ENCODE measurements at places on chromosomes 4 and X. TPM values are rescaled to one million over a fixed set of nuclear protein-coding genes. Genes with fewer than 3 reads are reported as not detected.
A peak's percentile ranks its signal among the peaks of the same experiment; 100 is the strongest.

DNA sequence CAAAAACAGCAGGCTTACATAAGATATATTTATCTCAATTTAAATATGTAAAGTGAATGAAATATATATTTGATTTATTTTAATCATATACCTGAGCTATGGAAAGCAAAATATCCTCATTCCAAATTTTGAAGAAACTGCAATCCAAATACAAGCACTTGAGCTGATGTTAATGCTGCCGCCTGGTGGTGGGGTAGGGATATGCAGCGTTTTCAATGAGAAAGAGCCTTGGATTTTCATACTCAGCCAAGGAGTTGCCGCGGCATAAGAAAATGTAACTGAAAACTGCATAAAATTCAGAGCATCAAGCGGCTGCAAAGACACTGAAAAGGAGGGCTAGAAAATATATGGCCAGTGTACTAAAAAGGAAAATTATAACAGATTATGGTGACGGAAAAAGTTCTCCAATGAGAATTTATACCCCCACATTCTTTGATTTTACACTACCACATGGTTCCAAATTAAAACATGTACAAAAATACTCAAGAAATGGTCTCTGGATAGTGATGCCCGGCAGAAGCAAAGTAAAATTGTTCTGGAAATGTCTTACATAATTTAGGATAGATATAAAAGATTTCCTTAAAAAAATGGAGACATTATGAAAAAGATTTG is 660.3 kb upstream of the PITX2 start:
- no peaks in the 10 kb centered on the region for H3K4me1 ChIP-seq
- H3K36me3 ChIP-seq = no peaks in the 10 kb centered on the region
- H3K27me3 ChIP-seq = no peaks in the 10 kb centered on the region
- H3K27ac ChIP-seq = no peak overlapping the region

TGIF2LX gene
- total RNA-seq = not detected

MTCP1 gene
- 6.3 TPM for total RNA-seq

ARSJ gene
- total RNA-seq = 3.5 TPM

DNA sequence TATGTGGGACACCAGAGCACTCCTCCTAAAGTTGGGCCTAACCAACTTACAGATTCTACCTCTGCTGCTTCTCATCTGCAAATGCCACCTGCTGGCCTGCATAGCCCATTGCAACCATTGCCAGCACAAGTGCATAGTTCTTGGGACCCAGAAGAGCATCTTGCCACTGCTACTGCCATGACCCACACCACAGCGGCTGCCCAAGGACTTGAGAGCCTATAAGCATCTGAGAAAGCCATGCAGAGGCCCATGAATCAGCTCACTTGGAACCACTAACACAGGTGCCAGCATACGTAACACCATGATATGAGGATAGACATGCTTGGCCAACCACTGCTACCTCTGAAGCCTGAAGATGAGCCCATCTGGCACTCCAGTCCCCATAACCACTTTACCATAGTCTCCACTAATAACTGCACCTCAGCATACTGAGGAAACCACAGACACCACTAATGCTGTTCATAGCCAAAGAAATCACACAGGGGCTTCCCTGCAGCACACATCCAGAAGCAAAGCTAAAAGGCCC is 258.1 kb upstream of the AGTR2 start:
- no peaks in the 10 kb centered on the region for H3K27me3 ChIP-seq
- no peak overlapping the region for H3K4me3 ChIP-seq
- peak; percentile 54 for DNase-seq
- H3K4me1 ChIP-seq = peaks cover 21% of the 10 kb centered on the region

DNA sequence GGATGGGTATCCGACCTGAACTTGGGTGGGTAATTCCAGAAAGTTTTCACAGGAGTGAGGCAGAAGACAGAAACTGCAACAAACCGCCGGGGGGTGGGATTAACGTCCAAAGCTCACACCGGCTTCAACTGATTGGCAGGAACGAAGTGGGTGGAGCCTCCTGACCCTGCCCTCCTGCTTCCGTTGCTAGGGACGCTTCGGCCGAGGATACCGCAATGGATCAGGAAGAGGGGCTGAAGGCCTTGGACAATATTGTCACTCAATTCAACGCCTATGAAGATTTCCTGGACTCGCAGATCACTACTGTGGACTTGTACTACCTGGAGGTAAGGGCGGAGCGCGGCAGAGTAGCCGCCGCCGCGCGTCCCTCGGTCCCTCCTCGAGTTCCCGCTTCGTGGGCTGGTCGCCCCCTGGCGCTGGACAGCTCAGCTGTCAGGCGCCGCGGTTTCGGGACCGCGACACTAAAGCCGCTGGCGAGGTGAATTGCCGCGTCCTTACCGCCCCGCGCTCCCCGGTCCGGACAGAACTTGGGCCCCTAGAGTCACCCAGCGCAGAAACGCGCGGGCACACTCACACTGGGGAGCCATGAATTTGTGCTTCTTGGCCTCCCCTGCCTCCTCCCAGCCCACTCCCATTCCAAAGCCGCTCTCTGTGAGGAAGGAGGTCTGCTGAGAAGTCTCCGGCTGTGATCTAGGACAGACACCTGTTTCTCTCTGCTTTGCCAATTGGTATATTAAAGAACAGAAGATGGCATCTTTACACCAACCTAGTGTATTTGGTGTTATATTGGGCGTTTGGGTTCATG is at the start of gene CFAP299:
TSS of gene CFAP299 (plus strand) at position 177 of the 805 bp plus-strand sequence.
- no peaks in the 10 kb centered on the region for H3K36me3 ChIP-seq
- peaks cover 5% of the 10 kb centered on the region for H3K4me1 ChIP-seq
- no peak within 1 kb of the TSS for H3K27ac ChIP-seq
- H3K27me3 ChIP-seq = peaks cover 15% of the 10 kb centered on the region
- peak within 1 kb of the TSS; percentile 78 for H3K4me3 ChIP-seq

DNA sequence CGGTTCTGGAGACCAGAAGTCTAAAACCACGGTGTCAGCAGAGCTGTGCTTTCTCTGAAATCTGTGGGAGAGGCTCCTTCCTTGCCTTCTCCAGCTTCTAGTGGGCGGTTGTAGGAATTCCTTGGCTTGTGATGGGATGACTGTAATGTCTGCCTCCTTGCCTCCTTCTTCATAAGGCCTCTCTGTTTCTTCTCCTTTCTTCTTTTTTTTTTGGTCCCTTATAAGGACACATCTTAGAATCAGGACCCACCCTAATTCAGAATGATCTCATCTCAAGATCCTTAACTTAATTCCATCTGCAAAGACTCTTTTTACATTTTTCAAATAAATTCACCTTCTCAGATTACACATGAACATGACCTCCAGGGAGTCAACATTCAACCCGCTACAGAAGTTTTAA is 186.9 kb downstream of the STK32B start:
- no peaks in the 10 kb centered on the region for H3K36me3 ChIP-seq
- no peaks in the 10 kb centered on the region for H3K27me3 ChIP-seq
- H3K4me3 ChIP-seq = no peak overlapping the region
- peaks cover 4% of the 10 kb centered on the region for H3K4me1 ChIP-seq
- no peak overlapping the region for H3K27ac ChIP-seq
- no peak for DNase-seq

DNA sequence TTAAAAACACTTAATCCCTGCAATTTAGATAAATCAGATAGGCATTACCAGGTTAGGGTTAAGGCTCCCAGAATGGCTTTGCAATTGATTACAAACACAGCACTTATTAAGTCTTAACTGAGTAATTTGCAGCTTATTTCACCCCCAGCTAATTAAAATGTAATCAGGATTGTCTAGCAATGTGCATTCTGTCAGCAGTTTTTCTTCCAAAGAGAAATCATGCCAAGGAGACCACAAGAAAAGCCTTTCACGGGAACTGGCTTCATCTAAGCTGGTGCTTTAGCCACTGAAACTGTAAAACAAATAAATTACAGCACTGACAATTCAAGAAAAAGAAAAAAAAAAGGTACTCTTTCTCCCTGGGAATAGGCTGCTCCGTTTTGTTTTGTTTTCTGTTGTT is 2.1 kb downstream of the ANOS1 start:
- peak overlapping the region; percentile 76 for H3K4me3 ChIP-seq
- no peak overlapping the region for H3K27ac ChIP-seq
- peaks cover 30% of the 10 kb centered on the region for H3K4me1 ChIP-seq
- no peaks in the 10 kb centered on the region for H3K36me3 ChIP-seq
- peaks cover 4% of the 10 kb centered on the region for H3K27me3 ChIP-seq
- DNase-seq = no peak

DNA sequence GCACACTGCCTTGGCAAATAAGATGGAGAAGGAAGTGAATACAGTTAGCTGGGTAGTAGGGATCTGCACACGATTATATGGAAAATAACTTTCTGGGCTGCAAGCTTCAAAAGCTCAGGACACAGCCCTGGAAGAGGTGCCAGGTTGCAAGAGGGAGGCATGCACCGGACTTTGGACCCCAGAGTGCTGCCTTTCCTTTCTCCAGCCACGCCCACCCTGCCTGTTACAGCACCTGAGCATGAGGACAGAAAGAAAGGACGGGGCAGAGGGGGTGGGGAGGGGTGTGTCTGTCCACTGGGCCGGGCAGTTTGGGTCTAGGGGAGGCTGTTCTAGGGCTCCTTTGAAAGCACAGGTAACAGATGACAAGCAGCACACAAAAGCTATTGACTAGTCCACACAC is 152.8 kb downstream of the ENPP6 start:
- no peak overlapping the region for H3K27ac ChIP-seq
- no peaks in the 10 kb centered on the region for H3K27me3 ChIP-seq
- DNase-seq = no peak
- no peaks in the 10 kb centered on the region for H3K36me3 ChIP-seq

GRCh38 chr4:20554134-20554533 is 146.1 kb upstream of the PACRGL start:
- peaks cover 9% of the 10 kb centered on the region for H3K4me1 ChIP-seq
- H3K36me3 ChIP-seq = no peaks in the 10 kb centered on the region
- no peak overlapping the region for H3K4me3 ChIP-seq
- DNase-seq = no peak

- DNase-seq = no peak
- no peaks in the 10 kb centered on the region for H3K4me1 ChIP-seq
- H3K36me3 ChIP-seq = no peaks in the 10 kb centered on the region
- no peak overlapping the region for H3K27ac ChIP-seq
- H3K27me3 ChIP-seq = no peaks in the 10 kb centered on the region
Observed at GRCh38 chr4:85491527-85491926, 16.6 kb downstream of the ARHGAP24 start.

RTL3 gene
- not detected for total RNA-seq

DNA sequence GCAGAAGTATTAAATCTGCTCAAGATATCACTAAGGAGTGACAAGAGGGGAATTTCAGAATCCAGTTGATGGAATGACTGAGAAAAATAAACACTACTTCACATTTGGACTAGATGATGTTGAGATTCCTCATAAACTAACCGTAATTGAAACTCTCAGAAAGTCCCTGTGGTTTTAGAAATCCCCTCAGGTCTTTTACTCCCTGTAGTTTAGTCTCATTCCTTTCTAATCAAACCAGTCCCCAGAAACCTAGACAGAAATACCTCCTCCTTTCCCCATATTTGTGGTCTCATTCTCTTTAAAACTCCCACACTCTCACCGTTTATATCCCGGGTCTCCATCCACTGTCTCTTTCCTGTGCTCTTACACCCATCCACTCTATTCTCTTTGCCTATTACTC is 15.0 kb upstream of the TLR1 start:
- H3K4me3 ChIP-seq = no peak overlapping the region
- H3K27me3 ChIP-seq = no peaks in the 10 kb centered on the region
- H3K27ac ChIP-seq = no peak overlapping the region
- no peak for DNase-seq
- no peaks in the 10 kb centered on the region for H3K4me1 ChIP-seq
- H3K36me3 ChIP-seq = no peaks in the 10 kb centered on the region

PHKA1 gene
- 7.5 TPM for total RNA-seq

VCX2 gene
- total RNA-seq = not detected

DNA sequence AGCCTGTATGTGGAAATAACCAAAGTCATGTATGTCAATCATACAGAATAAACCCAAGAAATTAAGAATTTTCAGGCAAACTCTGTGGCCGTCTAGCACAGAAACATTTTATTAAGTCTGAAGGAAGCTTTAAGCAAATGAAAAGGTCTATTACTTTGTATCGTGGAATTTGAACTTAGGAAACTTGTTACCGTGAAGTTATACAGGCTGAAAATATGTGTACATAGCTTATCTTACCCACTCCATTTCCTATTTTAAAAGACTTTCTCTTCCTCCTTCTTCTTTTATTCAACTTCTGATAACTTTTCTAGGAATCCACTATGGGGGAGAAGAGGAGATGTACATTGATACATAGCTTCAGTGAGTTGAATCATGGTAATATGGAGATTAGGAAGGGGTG is 108.3 kb downstream of the AGTR2 start:
- no peaks in the 10 kb centered on the region for H3K36me3 ChIP-seq
- no peaks in the 10 kb centered on the region for H3K4me1 ChIP-seq
- H3K27me3 ChIP-seq = no peaks in the 10 kb centered on the region

GRCh38 chr4:43224559-43224958 is 332.0 kb downstream of the GRXCR1 start:
- no peaks in the 10 kb centered on the region for H3K27me3 ChIP-seq
- no peak overlapping the region for H3K27ac ChIP-seq
- peaks cover 4% of the 10 kb centered on the region for H3K4me1 ChIP-seq

FDCSP gene
- not detected for total RNA-seq

DNA sequence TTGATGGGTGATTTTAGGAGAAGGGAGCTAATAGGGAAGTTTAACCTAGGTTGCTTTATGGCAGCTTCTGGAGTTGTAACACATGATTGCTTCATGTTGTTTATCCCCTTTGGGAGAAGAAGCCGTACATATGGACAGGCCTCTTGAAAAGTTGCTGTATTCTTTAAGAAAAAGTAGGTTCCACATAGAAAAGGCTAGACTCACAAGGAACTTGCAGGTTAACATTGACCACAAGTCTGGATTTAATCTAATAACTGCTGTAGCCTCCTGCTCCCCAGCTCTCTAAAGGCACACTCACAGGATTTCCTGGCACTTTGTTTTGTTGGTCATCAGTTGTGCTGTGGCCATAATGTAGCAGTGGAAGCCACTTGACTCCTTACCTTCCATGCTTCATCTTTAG is 19.7 kb downstream of the FNIP2 start:
- H3K4me3 ChIP-seq = no peak overlapping the region
- H3K27me3 ChIP-seq = no peaks in the 10 kb centered on the region
- no peaks in the 10 kb centered on the region for H3K4me1 ChIP-seq
- DNase-seq = no peak
- H3K27ac ChIP-seq = no peak overlapping the region

DNA sequence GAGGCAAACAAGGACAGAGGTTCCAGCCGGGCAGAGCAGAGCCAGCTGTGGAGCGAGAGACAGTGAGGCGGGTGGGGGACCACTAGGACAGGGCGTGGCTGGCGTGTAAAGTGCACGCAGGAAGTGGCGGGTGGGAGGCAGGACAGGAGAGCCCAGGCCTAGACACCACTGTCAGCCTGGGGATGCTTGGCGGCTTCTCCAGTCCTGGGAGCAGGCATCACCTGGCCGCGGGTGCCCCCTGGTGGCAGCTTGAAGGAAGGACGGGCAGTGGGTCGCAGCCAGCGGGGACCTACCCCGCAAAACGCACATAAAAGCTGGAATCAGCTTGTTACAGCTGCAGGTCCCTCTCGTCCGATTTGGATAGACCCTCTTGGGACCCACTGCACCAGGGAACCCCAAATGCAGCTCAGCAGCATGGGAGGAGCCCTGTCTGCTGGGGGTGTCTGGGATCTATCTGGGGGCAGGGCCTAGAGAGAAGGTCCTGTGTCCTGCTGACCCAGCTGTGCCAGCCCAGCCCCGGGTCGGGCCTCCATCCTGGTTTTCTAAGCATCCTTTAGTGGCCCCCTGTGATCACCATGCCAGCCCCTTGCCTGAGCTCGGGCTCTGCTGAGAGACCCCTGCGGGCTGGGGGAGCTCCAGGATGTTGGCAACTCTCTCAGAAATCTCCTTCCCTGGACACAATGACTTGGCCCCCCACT is 57.7 kb downstream of the WFS1 start:
- H3K36me3 ChIP-seq = no peaks in the 10 kb centered on the region
- DNase-seq = peak; percentile 80
- no peak overlapping the region for H3K4me3 ChIP-seq
- H3K27ac ChIP-seq = no peak overlapping the region
- H3K27me3 ChIP-seq = no peaks in the 10 kb centered on the region
- no peaks in the 10 kb centered on the region for H3K4me1 ChIP-seq

ASB9 gene
- total RNA-seq = 0.42 TPM
